ENCODE measurements at places on chromosomes 3 and 15.

- DNase-seq = no peak
Observed at GRCh38 chr3:177694951-177695350, 497.7 kb upstream of the TBL1XR1 start.

DNA sequence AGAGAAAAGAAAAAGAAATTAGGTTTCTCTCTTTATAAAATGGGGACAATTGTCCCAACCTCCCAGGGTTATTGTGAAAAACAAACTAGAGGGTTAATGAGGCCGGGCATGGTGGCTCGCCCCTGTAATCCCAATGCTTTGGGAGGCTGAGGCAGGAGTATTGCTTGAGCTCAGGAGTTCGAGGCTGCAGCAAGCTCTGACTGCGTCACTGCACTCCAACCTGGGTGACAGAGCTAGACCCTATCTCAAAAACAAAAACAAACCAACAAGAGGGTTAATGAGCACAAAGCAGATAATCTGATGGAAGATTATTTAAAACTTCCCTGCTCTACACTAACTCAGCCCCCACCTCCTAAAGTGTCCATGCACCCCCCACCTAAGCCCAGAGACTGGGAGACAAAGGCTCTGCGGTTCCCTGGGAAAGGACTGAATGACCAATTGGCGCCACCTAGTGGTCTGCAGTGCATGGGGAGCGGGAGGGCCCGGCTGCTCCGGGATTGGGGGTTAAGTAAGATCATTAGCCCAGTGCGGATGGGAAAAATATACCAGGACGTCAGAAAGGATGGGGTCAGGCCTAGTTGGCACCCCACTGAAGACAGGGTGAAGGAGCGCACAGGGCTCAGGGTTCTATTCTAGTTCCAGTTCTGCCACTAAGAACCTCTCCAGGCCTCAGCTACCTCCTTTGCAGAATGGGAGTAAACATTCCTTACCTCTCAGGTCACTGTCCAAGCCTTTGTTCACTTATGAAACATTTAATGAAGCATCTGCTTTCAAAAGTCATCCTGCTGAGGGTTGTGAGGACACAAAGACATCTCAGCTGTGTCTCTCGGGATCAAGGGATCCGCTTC is 15.6 kb downstream of the PIF1 start:
- DNase-seq = peak; percentile 68

GRCh38 chr3:101940521-101941317 is 91.4 kb downstream of the NFKBIZ start:
- DNase-seq = no peak

DNA sequence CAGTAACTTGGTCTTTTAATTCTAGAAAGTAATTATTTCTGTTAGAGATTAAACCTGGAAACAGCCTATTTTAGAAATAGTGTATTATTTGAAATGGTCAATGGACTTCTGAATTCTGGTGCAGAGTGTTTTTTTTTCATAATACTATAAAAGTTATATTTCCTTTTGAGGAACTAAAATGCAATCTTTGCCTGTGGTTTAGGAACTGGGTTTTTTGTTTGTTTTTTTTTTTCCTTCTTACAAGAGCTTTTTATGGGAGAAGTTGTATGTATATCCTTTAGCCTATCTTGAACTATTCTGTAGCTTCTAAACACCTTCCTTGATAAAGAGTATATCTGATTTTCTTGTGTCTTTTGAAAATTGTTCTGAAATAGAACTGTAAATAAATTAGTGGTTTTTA is 88.3 kb downstream of the ARIH1 start:
- no peak for DNase-seq

DNA sequence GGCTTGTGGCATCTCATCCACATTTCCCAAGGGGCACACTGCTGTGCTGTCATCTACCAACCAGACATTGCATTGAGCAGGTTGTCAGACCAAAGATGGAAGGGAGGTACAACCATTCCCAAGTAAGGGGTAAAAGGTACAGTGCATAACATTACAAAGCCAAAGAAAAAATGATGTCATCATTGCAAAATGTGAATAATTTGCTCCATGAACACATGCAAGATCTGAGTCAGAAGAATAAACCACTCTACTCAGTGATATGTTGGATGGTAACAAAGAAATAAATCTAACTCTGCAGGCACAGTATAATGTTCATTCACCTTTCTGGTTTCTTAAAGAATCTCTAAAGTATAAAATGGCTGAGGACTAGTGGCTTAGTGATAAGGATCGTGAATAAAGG is 202.7 kb downstream of the MAGI1 start:
- no peak for DNase-seq

DNA sequence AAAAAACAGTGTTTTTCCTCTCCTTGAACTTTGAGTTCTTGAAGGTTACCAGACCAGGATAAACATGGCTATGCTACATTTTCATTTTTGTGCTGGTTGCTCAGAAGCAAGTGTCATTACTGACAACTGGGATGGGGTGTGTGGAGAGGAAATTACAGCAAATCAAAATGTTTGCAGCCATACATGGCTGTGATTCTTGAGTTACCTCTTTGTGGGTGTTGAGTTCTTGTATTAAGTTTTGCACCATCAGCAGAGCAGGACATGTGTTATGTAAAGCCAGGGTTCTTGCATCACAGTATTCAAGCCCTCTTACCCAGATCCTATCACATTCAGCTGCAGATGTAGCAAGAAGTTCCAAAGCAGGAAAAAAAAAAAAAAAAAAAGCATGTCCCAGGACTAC is 53.9 kb upstream of the ATOSA start:
- no peak for DNase-seq

GRCh38 chr3:159634483-159634882 is 354.2 kb upstream of the IL12A start:
- DNase-seq = no peak

GRCh38 chr15:60568914-60569391 is 90.0 kb upstream of the ICE2 start:
- DNase-seq = no peak

- DNase-seq = no peak
Observed at GRCh38 chr3:54791501-54792156, 136.2 kb downstream of the LRTM1 start.

- DNase-seq = no peak
Observed at GRCh38 chr3:17581421-17582080, 160.9 kb downstream of the TBC1D5 start.

DNA sequence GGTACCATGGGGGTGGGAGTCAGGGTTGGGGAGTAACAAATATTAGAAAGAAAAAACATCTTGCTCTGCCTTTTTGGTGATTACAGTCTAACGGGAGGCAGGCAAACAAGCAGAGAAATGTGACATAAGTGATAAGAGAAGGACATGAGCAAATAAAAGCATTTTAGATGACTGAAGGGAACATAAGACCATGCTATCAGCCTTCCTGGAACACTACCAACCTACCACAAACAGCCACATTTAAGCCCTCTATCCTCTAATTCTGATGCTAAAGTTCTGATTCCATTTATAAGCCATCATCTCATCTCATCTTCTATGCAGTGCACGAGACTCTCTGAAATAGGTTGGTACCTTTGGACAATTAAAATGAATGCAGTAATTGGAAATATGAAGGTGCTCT is 243.4 kb upstream of the P2RY1 start:
- no peak for DNase-seq

DNA sequence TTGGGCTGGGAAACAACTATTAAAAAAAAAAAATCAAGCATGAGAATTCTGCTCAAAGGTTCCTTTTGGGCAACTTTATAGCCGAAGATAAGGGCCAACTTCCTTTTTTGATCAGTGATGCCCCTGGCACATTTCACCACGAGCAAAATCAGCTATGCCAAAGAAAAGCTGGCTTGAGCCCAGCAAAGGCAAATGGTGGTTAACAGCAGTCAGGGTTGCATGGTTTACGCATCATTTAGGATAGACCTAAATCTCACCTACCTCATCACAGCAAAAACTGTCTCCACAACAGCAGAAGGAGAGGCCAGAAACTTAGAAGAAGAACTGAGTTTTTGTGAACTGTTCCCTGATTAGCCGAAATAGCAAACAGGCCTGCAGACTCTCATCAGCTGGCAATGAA is 220.1 kb upstream of the CDIN1 start:
- DNase-seq = no peak

GRCh38 chr15:95503640-95504225 is 826.8 kb upstream of the NR2F2 start:
- no peak for DNase-seq

DNA sequence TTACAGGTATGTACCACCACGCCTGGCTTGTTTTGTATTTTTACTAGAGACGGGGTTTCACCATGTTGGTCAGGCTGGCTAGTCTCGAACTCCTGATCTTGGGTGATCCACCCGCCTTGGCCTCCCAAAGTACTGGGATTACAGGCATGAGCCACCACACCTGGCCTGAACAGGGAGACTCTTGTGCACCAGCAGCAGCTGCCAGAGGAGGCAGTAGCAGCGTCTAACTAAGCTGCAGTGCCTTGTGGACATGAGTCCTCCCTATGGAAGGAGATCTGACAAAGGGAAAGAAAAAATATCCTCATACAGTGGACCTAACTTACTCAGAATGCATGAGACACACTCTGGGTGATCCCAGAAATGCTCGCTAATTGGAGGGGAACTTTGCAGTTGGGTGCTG is 36.8 kb upstream of the NEO1 start:
- DNase-seq = no peak

GRCh38 chr15:77573802-77574201 is 58.9 kb downstream of the LINGO1 start:
- no peak for DNase-seq

- no peak for DNase-seq
Observed at GRCh38 chr3:31345581-31345980, 187.1 kb upstream of the STT3B start.

- DNase-seq = no peak
Observed at GRCh38 chr3:157063469-157063868, 96.5 kb downstream of the CCNL1 start.

GRCh38 chr3:132395126-132395525 is 22.2 kb upstream of the DNAJC13 start:
- DNase-seq = no peak

DNA sequence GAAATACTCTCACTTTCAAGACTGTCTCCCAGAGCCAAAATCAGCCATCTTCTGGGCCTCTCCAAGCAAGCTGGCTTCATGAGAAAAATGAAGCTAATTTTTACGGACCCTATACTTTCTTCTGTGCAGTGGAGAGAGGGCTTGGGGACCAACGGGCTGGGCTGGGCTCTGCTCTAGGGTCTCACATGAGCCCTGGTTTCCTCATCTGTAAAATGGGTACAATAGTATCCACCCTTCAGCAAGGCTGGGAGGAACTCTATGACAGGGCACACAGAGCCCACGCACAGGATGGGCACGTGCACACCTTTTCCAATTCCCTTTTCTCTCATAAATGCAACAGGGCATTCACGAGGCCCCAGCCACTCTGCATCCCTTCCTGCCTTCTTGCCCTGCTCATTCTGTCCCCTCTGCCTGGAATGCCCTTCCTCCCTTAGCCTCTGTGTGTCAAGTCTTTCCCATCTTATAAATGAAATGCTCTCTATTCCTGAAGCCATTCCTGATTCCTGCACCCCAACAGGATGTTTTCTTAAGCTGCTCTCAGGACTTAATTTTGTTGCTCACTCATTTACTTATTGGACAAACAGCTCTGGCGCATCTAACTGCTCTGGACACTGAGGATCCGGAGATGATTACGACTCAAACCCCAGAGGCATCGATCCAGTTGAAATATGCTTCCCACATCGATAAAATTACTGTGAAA is 32.9 kb upstream of the SEC13 start:
- no peak for DNase-seq

GRCh38 chr15:69849232-69849610 is 248.5 kb downstream of the TLE3 start:
- no peak for DNase-seq

DNA sequence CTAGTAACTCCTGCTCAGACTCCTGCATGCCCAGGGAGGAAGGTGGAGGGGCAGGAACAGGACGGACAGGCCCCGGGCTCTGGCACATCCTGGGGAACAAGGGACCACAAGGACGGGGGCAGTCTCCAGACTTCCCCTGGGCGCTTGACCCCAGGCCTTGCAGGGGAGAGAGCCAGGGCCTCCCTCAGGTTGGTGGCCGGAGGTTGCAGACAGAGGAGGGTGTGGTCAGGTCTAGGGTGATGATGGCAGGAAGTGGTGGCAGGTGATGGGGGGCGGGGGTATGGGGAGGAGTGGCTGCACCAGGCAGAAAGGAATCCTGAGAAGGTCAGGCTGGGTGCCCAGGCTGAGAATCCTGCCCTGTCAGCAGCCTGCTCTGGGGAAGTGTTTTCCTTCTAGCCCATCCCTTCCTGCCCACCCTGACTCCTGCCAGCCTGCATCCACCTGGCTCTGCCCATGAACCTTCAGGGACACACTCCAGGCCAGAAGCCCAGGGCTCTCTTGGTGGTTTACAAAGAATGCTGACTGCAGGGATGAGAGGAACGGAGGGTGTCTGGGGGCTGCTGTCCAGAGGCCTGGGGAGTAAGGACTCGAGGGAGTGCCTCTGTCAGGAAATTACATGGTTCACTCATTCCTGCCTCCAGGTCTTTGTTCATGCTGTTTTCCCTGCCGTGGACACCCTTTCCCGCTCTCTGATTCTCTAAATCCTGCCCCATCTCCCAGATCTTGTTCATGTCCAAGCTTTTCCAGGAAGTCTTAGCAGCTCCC is 15.8 kb downstream of the LOXL1 start:
- DNase-seq = no peak

- DNase-seq = no peak
Observed at GRCh38 chr3:101936419-101937356, 87.4 kb downstream of the NFKBIZ start.

GRCh38 chr15:89905846-89906378 is 6.8 kb downstream of the ARPIN start:
- DNase-seq = no peak

DNA sequence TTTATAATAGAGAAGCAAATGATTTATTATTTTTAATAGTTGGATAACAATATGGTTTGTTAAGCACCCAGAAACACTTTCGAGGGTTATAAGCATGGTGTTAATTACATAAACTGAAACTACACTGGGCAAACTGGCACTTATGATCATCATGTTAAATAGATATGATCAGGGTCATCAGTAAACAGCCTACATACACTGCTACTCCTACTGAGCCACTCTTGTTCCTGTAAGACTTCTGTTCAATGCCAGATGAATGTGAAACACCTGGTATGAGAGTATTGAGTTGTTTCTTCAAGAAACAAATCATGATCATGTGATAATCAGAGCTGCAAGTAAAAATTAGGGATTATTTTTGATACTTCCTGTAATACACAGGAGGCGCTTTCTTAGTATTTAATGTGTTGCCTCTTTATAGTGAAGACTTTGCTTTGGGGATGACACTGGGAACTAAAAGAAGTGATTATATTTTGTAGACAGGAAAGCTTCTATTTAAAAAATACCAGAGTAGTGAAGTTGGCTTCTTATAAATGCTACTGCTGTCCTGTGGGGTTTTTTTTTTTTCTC is 32.3 kb upstream of the UTS2B start:
- DNase-seq = no peak

All from effector memory CD8-positive, alpha-beta T cell (primary cell).